ENCODE measurements at places on chromosomes 16 and 17.

GRCh38 chr16:4685776-4686496 is 7.4 kb upstream of the NUDT16L1 start:
- no peak for DNase-seq

DNA sequence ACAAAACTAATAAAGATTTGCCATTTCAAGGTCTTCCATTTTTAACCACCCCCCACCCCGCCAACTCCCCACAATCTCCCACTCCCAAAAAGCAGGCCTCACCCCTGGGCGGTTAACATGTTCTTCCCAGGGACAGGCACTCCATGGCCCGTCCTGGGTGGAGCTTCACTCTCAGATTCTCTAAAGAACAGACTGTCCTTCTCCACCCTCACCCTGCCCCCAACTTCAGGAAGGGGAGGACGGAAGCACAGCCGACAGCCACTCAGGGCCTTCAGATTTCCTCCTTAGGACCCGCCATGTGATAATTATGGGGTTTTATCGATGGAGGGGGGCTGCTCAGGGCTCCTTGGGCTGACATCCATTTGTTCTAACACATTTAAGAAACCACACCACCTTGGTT is 61.9 kb downstream of the ZFHX3 start:
- no peak for DNase-seq

DNA sequence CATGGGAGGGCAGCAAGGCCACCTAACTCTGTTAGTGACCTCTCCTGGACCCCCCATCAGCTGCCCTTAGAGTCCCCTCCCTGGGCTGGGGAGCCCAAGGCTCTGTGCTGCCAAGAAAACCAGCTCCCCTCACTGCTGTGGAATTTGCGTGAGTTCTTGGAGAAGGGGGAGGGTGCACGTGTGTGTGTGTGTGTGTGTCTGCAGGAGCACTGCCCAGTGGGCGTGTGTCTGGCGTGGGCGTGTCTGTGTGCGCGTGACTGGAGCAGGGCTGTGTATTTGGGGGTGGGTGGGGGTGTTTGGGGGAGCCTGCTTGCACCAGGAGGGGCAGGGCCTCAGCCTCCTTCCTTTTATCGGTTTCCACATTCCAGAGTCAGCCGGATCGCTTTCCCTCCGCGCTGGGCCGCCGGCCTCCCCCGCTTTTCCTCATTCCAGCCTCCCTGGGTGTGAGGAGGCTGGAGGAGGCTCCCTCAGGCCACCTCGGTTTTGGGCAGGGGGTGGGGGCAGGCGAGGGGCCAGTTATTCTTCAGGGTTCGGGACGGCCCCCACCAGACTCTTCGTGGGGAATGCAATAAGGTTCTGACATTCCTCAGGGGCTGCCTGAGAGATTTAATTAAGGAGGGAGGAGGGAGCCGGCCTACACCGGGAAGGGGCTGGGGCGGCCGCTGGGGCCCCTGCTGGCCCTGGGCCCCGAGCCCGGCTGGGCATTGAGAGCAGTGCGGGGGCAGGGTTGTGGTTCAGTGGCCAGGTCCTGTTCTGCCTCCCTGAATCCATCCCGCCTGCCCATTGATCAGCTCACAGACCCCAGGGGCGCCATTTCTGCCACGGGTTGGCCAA is 2.5 kb downstream of the VASN start:
- DNase-seq: no peak

DNA sequence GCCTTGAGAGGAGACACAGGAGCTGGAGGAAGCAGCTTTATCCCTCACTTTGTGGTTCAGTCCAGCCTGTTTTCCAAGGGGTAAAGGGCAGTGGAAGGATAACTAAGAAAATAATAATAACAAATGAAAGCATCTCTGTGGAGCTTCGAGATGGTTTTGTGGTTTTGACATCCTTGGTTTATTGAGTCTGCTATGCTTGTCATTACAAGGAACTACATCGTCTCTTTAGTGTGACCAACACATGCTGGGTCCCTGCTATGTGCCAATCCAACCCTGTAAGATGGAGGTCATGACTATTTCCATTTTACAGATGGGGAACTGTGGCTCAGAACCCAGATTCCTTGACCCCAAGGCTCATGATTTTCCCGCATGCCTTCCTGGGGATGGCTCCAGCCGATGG is 124.8 kb downstream of the MRM1 start:
- no peak for DNase-seq

- no peak for DNase-seq
These were observed 17.5 kb downstream of the MAP3K14 start for GRCh38 chr17:45299361-45299760.

DNA sequence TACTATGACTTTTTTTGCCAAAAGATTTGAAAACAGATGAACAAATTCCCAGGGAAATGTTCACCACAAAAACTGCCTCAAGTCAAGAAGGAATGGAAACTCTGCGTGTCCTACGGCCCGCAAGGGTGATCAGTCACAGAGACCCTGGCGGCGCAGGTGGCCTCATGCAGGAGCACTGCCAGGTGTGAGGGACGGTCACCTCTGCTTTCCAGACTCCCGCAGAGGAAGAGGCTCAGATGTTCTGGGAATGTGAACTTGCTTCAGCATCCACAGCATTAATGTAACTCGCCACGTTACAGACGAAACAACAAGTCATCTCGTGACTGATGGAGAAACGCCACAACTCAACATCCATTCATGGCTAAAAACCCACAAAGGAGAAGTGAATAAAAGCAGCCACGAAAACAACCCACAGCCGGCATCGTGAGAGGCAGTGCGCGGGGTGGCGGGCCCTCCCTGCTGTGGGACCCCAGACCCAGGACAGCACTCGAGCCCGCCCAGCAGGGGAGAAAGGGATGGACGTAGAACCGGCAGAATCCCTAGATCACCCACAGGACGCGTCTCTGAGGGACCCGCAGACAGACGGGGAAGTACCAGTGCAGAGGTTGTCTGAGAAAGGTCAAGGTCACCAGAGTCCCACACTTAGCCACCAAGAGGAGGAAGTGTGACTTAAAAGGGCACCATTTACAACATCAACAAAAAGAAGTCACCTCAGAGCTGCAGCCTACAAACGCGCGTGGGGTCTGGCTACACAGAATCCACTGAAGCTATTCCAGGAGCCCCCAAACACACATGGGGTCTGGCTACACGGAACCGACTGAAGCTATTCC is 76.9 kb upstream of the GNG13 start:
- no peak for DNase-seq

DNA sequence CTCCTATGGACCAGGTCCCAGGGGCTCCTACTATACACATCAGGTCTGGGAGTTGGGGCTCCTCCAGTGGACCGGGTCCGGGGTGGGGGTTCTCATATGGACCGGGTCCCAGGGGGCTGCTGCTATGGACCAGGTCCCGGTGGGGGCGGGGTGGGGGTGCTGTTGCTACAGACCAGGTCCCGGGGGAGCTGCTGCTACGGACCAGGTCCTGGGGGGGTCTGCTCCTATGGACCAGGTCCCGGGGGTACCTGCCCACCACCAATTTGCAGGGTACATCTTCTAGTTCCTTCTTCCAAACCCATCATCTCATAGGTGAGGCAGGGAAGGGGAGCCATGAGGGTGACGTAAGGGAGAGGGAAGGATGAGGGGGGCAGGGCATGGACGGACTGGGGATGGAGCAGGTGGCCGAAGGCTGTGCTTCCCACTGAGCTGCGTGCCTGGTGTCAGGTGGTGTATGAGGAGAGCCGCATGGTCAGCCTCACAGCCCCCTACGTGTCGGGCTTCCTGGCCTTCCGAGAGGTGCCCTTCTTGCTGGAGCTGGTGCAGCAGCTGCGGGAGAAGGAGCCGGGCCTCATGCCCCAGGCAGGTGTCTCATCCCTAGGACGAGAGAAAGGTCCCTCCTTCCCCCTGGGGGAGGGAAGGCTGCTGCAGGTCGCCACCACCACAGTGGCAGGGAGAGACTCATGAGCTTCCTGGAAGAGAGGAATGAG is 6.6 kb downstream of the ENDOV start:
- DNase-seq: no peak

DNA sequence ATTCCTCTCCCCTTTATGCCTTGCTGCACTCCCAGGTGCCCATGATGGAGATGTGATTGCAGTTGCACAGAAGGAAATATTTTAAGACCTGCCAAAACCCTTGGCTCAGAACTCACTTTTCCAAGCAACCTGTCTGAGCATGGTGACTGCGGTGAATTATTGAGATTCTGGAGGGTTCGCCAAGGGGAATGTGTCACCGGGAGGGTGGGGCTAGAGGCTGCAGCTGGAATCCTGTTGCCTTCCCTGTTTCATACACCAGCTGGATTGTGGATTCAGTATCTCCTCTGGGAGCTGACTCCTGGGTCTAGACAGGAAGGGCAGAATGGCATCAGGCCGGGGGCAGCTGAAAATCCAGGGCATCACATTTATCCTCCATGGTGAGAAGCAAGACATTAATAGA is 527.2 kb downstream of the TMEM114 start:
- no peak for DNase-seq

DNA sequence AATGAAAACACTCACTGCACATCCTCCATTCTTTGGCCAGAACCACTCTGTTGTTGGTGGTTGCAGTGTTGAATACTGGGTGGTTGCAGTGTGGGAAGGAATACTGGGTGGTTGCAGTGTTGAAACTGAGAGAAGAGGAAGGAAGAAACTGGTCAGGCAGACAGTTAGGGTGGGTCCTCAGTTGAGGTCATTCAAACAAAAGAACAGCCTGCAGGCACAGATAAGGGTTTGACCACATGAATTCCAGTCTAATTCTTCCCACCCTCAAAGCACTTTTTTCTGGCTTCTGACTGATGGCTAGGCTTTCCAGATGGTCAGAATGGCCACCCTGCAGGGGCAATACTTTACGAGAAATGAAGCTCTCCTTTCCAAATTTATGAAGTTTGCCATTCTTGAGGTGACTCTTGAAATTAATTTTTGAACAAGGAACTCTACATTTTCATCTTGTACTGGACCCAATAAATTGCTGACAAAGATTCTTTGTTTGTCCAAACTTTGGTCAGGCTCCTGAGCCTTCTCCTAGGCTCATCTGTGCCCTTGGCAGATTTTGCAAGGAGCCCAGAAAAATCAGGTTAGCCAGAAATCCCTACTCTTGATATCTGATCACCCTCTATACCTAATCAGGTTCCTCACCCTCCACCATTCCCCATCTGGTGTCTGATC is 596.6 kb upstream of the CDH5 start:
- no peak for DNase-seq

DNA sequence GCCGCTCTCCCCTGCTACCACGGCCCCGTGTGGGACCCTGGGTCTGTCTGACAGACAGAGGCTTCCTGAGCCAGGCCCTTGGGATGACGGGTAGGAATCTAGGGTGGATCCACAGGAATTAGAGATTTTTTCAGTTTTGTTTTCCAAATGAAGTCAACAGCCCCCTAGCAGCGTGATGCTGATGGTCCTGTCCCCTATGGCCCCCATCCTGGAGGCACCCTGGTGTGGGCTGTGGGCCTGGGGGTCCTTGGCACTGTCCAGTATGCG is 15.5 kb downstream of the CENPX start:
- DNase-seq: no peak

DNA sequence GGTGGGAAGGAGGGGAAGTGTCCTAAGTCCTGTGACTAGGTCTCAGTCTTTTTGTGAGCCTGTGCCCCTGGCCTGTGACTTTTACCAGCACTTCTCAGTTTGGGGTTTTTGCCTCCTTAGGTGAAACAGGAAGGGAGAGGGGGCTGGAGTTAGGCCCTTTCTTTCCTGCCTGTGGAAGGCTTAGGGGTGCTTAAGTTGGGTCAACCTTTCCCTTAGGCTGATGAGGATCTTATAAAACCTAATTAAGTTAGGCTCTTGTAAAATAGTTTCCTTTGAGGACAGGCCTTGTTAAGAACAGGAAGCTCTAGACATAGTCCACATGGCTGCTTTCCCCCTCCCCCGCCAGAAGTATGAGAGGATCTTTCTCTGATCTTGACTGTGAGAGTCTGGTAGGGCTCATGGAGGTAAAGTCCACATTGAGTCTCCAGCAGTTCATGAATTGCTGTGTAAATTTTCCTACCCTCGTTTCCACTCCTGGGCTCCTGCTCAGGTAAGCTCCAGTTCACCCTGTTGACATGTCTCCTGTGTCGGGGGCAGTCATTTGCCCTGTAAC is 17.0 kb upstream of the DNASE1 start:
- no peak for DNase-seq

DNA sequence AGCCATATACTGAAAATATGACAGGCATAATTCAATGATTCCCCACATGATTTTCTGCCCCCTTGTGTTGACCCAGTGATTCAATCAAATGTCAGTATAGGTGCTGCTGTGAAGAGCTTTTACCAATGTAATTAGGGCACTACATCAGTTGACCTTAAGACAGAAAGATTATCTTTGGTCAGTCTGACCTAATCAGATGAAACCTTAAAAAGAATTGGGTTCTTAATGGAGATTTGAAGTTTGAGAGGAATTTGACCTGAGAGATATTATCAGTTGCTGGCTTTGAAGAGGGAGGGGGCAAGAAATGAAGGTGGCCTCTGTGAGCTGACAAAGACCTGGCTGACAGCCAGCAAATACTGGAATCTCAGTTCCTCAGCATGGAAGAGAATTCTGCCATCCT is 358.7 kb upstream of the CA10 start:
- DNase-seq: no peak

DNA sequence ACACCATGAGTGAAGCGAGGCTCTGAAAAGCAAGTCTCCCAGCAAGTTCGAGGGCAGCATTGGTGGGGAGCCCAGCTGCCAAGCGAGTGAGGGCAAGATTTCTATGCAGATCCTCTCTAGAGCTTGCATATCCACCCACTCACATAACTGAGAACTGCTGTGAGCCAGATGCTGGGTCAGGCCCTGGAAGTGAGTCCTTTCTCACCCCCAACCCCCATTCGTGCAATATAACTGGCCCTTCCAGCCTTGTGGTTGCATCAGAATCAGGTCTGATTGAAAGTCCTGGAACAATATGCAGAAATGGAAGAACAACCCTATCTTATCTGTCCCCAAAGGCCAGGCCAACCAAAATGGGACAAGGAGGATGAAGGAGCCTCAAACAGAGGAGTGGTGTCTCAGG is 146.6 kb downstream of the IRX5 start:
- no peak for DNase-seq

DNA sequence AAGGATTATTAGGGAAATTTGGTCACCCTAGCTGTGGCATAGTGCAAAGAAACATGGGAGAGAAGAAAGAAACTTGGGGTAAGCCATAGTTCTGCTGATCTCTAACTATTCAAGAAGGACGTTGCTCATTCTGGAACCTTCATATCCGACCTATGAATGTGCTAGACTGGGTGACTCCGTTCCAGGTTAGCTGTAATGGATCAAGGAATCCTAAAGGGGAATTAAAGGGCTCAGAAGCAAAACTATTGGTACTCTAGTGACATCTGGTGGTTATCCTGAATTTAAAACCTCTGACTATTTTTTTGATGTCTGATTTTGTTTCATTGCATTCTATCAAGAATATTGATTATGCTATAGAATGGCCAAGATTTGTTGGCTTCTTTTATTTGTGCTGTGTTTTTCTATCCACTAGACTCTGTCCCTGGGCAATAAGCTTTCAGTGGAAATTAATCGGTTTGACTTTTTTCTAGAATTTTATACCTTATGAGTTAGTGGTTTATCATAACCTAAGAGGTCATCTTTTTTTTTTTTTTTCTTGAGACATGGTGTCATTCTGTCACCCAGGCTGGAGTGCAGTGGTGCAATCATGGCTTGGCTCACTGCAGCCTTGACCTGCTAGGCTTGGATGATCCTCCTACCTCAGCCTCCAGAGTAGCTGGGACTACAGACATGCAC is 19.5 kb downstream of the PCTP start:
- DNase-seq: no peak
